Ureter (tissue), 1 donor: ENCODE measurements at places on chromosomes 11 and 22. TPM values are rescaled to one million over a fixed set of nuclear protein-coding genes. Genes with fewer than 3 reads are reported as not detected.

The C22orf42 gene
- total RNA-seq, result not detected

The BRSK2 gene
- total RNA-seq, result 1.7 TPM

The MRE11 gene
- total RNA-seq, result 26.1 TPM

The APBB1 gene
- 24.9 TPM for total RNA-seq

The OR56A1 gene
- 0.05 TPM for total RNA-seq

The SCN4B gene
- total RNA-seq, result 1.4 TPM

The CLMP gene
- total RNA-seq, result 34.4 TPM

DNA sequence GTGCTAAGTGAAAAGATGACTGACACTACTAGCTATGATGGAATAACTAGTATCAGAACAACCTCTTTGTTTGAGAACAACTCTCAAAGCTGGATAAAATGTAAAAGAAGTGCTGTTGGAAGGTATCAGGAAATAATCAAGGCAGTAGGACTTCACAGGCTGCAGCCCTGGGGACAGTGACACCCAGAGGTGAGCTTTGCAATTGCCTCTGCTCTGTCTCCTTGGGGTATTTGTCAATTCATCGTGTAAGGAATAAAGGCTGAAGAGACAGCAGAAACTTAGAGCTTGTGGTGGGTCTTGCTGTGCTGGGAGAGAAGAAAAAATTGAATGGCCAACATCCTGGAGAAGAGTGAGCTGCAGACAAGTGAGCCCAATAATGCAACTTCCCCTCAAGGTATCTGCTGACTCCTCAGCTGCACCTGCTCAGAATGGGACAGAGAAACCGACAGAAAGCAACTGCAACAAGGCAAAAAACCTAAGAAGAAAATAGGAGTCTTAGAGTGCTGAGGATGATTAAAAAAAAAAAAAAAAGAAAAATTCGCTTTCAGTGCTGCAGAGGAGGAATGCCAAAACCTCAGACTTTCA is 141.1 kb downstream of the RCN1 start:
- DNase-seq, result no peak

GRCh38 chr11:78149646-78150045 is 10.2 kb upstream of the ALG8 start:
- no peak for DNase-seq

DNA sequence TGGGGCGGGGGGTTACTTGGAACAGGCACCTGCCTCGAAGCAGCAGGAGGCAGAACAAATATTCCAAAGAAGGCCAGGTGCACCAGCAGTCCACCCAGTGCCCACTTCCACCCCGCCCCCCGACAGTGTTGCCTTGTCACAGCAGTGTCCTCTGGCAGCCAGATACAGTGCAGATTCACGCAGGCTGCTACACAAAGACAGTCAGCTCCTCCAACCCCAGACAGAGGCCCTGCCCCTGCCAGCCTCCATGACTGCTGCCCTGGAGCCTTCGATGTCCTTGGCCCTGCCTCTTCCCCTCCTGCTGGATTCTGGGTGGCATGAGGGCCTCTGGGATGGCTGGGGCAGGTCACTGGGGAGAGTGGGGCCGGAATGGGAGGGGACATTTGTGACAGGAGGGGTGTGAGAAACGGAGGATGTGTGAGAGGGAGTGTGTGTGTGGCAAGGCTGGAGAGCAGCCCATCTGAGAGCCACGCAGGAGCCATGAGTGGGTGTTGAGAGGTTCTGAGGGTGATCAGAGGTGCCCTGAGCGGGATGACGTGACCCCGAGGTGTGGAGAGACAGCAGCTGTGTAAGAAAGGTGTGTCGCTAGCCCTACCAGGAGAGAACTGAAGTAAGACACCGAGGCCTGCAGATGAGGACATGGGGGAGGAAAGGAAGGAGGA is 173.7 kb downstream of the CEP164 start:
- DNase-seq, result no peak

DNA sequence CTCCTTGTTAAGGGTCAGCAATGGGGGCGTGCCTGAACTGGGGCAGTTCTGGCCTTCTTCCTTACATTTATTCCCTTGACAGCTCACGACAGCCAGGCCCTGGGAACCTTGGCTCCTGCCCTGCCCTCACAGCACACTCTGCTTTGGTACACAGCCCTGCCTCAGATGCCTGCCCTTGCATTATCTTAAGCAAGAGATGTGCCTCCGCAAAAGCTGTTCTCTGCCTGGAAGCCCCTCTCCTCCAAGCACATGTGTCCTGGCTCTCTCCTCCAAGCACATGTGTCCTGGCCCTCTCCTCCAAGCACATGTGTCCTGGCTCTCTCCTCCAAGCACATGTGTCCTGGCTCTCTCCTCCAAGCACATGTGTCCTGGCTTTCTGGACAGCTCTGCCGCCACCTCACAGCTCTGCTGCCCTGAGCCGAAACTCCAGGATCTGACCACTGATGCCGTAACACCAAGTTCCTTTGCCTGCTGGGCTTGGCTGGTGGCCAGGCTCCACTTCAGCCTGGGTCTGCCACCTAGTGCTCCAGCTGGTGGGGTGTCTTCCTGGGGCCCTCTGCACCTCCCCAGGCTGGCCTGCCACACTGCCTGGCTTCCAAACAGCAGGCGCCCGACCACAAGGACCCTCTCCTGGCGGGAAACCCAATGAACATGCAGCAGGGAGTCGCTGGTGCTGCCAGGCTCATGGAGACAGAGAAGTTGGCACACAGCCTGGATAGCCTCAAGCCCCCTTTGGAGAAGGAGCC is 53.0 kb downstream of the SCUBE1 start:
- DNase-seq, result no peak

DNA sequence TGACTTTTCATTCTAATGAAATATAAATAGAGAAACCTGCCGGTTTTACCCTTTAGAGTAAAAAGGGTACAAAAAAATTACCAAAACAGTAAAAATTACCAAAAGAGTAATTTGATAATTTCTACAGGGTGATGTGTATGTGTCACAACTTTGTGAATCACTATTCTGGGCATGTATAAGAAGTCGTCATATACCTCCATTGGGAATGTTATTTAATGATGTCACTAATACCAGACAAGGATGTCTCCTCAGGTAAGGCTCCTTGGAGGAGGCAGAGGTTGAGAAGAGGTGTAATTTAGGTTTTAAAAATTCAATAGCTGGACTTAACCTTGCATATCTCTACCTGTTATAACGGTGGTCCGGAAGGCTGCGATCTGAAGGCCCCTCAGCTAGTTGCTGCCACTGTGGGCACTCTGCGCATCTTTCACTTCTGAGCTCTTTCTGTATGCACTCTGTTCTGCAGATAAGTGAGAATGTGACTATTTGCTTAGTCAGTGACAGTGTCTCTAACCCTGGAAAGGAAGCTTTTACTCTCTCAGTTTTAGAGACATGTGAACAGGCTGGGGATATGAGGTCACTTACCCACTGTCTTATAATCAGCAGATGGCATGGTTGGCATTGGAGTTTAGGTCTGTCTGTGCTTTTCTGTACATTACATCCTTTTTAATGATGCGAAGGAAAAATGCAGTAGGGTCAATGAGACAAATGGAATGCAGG is 987 bp upstream of the NCR3LG1 start:
- DNase-seq, result no peak

GRCh38 chr22:22657712-22658111 is 13.3 kb downstream of the GGTLC2 start:
- DNase-seq, result no peak

DNA sequence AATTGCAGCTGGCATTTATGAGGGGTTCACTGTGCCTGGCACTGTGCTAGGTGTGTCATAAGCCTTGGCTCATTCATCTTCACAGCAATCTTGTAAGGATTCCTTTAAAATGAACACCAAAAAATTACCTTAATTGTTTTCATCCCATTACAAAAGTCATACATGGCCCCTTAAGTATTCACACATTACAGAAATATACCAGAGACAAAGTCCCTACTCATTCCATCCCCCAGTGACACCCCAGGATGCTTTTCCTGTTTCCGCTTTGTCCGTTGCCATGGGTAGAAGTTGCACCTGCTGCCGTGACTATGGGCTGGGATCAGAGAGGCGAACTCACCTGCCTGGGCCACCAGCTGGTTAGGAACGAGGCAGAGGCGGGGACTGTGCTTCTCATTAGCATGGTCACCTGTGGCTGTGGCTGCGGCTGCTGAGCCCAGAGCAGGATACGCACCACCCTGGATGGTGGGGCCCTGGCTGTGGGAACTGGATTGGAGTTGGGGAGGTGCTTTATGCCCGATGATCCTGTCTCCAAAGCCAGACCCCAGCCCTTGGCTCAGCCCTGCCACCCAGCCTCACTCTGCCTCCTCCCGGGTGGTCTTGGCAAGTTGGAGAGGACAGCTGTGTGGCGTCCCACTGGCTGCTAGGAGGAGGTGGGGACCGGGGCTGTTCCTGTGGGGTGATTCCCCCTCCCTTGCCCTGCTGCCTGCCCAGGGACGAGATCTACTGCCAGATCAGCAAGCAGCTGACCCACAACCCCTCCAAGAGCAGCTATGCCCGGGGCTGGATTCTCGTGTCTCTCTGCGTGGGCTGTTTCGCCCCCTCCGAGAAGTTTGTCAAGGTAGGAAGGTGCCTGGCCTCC is 60.8 kb downstream of the MYO7A start:
- DNase-seq, result no peak

- DNase-seq, result no peak
Observed at GRCh38 chr11:61092908-61093763, 9.2 kb upstream of the CD5 start.

- DNase-seq, result no peak
Observed at GRCh38 chr11:16252373-16252772, 104.0 kb downstream of the SOX6 start.

DNA sequence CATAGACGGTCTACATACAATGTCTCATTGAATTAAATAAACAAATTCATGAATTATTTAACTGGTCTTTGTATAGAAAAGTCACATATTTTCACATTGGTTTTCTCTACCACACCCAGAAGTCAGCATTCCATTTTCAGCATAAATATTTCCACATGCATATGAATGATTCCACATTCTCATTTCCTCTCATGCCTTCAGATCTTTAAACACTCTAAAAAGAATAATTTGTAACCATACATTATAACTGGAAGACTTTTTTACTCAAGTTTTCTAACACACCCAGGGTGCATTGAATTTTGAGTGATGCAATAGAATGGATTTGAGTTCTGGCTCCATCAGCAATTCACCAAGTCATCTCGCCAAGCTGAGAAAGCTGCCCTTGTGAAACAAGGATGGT is 501.8 kb upstream of the TENM4 start:
- no peak for DNase-seq

DNA sequence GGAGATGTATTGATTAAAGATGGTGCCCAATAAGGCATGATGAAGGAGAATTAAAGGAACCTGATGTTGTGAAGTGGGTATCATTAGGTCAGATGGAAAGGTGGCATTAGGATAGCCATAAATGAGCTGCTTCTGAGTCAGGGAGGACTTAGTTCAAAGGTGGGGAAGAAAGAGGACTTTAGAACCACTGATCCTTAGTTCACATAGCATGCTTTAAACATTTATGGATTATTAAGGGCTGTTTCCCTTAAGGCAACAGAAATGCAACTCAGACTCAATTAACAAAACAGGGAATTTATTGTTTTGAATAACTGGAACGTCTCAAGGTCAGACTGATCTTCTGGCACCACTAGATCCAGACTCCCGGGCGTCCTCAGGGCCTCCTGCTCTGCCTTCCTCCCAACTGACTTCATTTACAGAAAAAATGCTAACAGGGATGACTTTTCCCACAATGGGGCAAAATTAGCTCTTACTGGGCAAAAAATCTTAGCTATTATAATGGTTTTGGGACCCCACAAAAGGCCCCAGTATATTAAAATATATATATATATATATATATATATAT is 1526.0 kb downstream of the TBC1D22A start:
- DNase-seq, result no peak

DNA sequence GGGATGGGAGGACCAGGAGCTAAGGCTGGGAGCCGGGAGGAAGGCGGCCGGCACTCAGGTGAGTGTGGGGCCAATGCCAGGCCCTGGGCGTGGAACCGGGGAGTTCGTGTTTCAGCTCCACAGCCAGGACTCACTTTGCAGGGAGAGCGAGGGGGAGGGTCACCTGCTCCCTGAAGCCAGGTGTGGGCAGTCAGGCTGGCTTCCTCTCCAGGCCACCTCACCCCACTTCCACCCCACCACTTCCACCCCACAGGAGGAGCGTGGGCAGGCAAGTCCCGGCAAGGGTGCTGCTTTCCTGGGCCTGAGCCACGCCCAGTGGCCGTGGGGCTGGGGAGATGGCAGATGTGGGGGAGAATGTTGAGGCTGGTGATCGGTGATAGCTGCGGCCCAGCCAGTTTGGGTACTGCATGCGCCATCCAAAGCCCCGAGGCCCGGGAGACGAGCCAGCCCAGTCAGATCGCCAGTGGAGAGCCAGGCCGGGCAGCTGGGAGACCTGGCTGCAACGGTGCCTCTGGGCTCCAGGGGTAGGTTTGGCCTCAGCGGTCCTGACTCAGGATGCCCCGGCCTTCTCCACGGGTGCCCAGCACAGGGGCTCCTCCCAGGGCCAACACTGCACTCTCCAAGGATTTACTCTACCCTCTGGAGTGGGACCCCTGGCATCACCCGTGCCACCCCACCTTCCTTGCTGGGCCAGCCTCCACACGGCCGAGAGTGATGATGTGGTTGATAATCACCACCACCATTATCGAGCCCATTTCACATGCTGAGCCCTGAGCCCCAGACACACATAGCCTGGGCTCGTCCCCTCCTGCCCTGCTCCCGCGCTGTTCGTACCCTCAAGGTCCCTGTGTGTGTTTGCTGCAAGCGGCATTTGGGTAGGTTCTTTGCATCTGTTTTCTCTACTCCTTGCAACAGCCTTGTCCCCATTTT is 93.8 kb downstream of the WNT7B start:
- no peak for DNase-seq
